Stimulated activated CD4-positive, alpha-beta T cell treated with anti-CD3 and anti-CD28 coated beads, Interleukin-15, amount 100 ng/mL, for 1 hour (primary cell): ENCODE measurements at places on chromosomes 7 and 10.

GRCh38 chr10:111360260-111360925 lies 283.6 kb downstream of the ADRA2A start:
- no peak for DNase-seq

- no peak for DNase-seq
Observed at GRCh38 chr7:103325744-103326143, 18.8 kb downstream of the DNAJC2 start.

DNA sequence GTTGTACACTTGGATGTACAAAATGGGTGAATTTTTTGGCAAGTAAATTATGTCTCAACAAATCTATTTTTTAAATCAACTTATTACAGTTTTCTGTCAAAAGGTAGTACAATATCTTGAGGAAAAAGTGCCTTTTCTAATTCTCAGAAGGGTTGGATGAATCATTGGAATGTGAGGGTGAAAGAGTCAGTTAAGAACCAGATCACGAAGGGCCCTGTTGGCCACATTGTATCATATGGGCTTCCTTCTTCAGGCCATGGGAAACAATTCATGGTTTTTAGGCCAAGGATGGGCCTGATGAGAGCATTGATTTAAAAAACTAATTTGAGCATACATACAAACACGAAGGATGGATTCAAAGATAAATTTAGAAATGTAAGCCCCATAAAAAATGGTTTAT lies 503.7 kb downstream of the TNS3 start:
- DNase-seq, result no peak

GRCh38 chr10:75696536-75696935 lies 265.1 kb downstream of the LRMDA start:
- no peak for DNase-seq

DNA sequence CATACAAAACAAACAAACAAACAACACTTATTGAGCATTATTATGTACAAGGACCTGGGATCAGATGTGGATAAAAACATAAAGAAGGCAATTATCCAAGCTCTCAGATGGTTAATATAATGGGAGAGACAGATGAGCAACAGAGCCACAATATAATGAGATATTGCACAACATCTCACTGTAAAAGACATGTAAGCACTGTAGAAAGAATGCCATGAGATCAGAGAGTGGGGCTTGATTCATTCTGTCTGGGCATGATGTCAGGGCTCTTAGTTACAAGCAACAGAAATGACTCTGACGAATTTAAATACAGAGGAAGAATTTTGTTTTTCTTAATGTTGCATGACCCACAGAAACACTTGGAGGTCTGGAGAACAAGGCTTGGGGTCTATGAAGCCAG lies 164.7 kb upstream of the PLXDC2 start:
- no peak for DNase-seq
